ENCODE measurements at places on chromosomes 2 and 18.

DNA sequence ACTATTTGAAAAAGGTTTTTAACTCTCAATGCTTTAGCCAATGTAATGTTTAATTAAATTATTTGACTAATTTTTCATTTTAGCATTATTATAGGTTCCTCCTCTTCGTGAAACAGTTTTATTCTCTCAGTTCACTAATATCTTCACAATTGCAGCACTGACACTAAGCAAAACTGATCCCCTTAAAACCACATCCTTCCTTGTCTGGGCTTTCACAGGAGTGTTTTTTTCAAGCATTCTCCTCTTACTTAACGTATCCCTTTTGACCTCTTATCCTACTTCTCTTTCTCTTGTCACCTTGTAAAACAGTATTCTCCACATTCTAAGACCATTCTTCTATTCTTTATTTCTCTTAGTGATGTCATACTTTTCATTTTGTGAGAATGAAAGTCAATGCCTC, 112.8 kb downstream of the DSC3 start:
- DNase-seq, result no peak

GRCh38 chr18:61797696-61798590, 94.9 kb downstream of the RNF152 start:
- DNase-seq, result no peak

GRCh38 chr2:43345391-43345813, 119.0 kb upstream of the ZFP36L2 start:
- DNase-seq, result no peak

GRCh38 chr2:207401338-207401737, 128.4 kb upstream of the CREB1 start:
- DNase-seq, result no peak

DNA sequence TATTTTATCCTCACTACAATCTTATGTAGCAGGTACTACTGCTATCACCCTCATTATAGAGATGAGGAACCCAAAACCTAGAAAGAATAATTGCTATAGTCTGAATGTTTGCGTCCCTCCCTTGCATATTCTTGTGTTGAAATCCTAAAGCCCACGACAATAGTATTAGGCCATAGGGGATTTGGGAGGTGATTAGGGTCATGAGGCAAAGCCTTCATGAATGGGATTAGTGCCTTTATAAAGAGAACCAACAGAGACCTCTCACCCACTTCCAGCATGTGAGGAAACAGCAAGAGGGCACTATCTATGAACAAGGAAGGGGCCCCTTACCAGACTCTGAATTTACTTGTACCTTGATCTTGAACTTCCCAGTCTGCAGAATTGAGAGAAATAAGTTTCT, 500.3 kb upstream of the FAM98A start:
- no peak for DNase-seq

DNA sequence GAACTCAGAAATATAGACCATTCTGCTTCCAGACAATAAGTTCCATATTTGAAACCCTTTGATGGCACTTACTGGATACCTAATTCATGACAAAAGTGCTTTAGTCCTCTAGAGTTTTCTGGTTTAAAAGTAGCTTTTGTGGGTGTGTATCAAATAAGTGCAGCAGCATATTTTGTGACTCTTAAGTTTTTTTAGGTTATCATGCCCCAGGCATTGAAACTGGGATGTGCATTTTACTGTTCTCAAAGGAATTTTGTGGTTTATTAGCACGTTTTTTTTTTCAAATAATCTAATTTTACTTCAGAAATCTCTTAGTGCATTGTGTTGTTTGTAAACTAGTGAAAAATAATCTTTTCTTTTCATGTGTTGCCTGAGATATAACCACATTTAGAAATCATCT, 1.5 kb downstream of the XRCC5 start:
- DNase-seq, result no peak

All from stimulated activated CD4-positive, alpha-beta T cell treated with anti-CD3 and anti-CD28 coated beads, TNF-alpha, amount 100 ng/mL, for 24 hours (primary cell).